ENCODE measurements at places on chromosomes 12 and 14.
A peak's percentile ranks its signal among the peaks of the same experiment; 100 is the strongest.

GRCh38 chr12:132558861-132559623 lies 51.3 kb downstream of the LRCOL1 start:
- H3K4me1 ChIP-seq = peaks cover 33% of the 10 kb centered on the region
- peak overlapping the region; percentile 62 for H3K4me3 ChIP-seq
- H3K27ac ChIP-seq = no peak overlapping the region
- H3K36me3 ChIP-seq = peaks cover 2% of the 10 kb centered on the region

DNA sequence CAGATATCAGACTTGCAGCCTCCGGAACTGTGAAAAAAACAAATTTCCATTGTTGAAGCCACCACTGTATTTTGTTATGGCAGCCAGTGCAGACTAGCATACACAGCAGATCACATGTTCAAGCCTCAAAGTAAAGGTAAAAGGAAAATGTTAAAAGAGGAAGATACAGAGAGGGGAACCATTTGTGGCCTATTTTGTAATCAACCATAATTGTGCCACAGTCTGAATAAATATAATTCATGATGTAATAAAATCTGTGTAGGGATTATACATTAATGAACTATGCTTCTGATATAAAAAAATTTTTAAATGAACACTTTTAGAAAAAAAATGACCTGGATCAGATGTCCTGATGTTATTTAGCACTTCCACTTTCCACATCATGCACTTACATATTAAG lies 79.6 kb downstream of the SLC16A7 start:
- no peak overlapping the region for H3K4me3 ChIP-seq
- no peaks in the 10 kb centered on the region for H3K4me1 ChIP-seq
- no peaks in the 10 kb centered on the region for H3K27me3 ChIP-seq
- no peak overlapping the region for H3K27ac ChIP-seq

DNA sequence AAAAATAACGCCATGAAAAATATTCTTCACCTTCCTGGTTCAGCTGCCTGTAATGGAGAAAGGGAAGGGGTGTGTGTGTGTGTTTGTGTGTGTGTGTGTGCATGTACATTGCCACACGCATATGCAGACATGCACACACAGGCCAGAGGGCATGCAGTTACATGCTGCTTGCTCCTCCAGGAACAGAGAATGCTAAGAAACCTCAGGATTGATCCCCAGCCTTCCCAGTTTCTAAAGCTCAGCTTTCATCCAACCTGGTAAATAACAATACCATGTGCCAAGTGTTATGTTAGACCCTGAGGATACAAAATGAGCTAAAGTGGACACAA lies 241.7 kb downstream of the SPTSSA start:
- H3K4me3 ChIP-seq = no peak overlapping the region
- H3K27ac ChIP-seq = no peak overlapping the region
- peaks cover 3% of the 10 kb centered on the region for H3K27me3 ChIP-seq
- no peaks in the 10 kb centered on the region for H3K4me1 ChIP-seq
- H3K36me3 ChIP-seq = no peaks in the 10 kb centered on the region
- no peak for DNase-seq

DNA sequence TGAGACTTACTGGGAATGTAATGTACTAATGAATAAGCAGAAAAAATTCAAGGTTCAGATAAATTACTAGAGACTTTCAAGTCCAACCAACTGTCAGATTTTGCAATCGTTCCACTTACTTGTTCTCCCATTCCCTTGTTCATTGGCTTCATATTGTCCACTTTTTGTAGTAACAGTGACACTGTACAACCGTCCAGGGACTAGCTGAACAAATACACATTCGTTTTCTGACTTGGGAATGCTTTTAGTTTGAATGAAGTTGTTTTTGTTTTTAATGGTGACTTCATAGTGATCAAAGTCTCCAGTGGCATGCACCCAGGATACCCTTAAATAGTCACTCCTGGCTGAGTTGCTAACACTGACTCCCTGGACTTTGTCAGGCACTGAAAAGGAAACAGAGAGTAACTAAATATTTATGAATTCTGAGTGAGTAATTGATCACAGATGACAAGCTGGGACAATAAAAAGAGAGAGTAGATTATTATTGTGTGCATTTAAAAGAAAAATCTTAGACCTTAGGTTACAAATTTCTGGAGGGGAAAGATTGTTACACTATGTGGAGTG lies 65.4 kb downstream of the PTPRB start:
- no peak overlapping the region for H3K27ac ChIP-seq
- no peaks in the 10 kb centered on the region for H3K36me3 ChIP-seq
- H3K27me3 ChIP-seq = no peaks in the 10 kb centered on the region
- no peak overlapping the region for H3K4me3 ChIP-seq
